ENCODE measurements at places on chromosomes 5 and 9. TPM values are rescaled to one million over a fixed set of nuclear protein-coding genes. Genes with fewer than 3 reads are reported as not detected.

The TAF11L3 gene
- not detected for polyA plus RNA-seq

The REEP2 gene
- 38.6 TPM for polyA plus RNA-seq

The SOHLH1 gene
- polyA plus RNA-seq: not detected

The FXN gene
- 12.4 TPM for polyA plus RNA-seq

The AGXT2 gene
- 33.8 TPM for polyA plus RNA-seq

The MSANTD3 gene
- polyA plus RNA-seq: 15.1 TPM

DNA sequence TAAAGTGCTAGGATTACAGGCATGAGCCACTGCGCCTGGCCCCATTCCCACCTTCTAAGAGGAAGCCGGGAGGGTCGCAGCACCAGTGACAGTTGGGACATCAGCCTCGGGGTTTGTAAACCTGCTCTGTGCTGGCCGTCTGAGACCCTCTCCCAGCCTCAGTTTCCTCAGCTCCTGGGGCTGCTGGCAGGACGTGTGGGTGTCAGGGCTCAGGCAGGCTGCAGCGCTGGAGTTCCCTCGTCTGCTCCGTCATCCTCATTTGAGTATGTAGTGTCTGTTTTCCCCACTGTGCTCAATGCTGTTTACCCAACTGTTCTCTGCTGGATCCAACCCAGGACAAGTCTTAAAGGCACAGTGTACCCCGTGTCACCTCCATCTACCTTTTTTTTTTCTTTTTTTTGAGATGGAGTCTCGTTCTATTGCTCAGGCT lies 2.0 kb upstream of the NINJ1 start:
- DNase-seq: no peak

GRCh38 chr5:147190331-147190730 lies 44.5 kb upstream of the STK32A start:
- DNase-seq: no peak

DNA sequence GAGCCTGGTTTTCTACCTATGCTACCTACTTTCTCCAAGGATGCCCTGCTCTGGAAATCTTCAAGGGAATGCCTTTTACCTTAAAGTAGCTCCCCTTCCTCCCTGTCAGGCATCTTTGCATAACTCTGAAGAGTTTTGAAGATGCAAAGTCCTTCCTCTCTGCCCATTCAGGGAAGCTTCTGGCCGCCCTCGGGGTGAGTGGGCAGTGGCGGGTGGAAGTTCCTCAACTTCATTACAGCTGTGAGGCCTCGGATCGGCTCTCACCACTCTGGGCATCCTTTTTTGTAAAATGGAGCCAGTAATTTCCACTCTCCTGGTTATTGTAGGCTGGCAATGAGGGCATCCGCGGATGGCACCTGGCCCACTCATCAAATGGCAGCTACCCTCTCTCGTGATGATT lies 31.7 kb upstream of the STXBP1 start:
- DNase-seq: no peak

DNA sequence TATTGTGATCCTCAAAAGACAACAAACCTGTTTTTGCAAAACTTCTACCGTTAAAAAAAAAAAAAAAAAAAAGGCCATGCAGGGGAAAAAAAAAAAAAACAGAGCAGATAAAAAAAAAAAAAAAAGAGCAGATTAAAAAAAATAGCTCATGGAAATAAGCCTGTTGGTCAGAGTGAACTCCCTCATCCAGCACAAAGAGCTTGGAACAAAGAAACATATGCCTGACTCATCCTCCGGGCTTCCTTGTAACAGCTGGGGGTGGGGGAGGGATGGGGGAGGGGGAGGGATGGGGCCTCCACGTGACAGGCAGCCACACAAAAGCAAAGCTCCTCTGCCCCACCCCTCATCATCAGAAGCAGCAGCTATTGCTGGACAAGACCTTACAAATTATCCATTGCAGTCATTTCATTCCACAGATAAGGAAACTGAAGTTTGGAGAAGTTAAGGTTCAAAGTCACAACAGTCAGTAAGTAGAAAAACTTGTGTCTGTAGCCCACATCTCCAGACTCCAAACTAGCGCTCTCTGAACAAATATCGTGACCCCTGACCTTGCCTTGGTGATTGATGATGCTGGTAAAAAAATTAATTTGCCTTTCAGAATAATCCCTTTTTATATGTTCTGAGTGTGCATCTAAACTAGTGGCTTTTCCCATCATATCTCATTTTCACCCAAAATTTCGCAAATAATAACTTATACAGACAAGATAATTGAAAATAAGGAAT lies 38.9 kb downstream of the SLC35D2 start:
- peak; percentile 76 for DNase-seq

GRCh38 chr9:6931913-6932312 lies 174.1 kb downstream of the KDM4C start:
- peak; percentile 53 for DNase-seq

- DNase-seq: no peak
Measured at GRCh38 chr5:159741829-159742322, 174.4 kb upstream of the ADRA1B start.

- DNase-seq: no peak
Measured at GRCh38 chr9:91301161-91301560, 60.6 kb downstream of the AUH start.

- DNase-seq: no peak
Measured at GRCh38 chr5:75020016-75020656, 32.2 kb downstream of the GCNT4 start.

DNA sequence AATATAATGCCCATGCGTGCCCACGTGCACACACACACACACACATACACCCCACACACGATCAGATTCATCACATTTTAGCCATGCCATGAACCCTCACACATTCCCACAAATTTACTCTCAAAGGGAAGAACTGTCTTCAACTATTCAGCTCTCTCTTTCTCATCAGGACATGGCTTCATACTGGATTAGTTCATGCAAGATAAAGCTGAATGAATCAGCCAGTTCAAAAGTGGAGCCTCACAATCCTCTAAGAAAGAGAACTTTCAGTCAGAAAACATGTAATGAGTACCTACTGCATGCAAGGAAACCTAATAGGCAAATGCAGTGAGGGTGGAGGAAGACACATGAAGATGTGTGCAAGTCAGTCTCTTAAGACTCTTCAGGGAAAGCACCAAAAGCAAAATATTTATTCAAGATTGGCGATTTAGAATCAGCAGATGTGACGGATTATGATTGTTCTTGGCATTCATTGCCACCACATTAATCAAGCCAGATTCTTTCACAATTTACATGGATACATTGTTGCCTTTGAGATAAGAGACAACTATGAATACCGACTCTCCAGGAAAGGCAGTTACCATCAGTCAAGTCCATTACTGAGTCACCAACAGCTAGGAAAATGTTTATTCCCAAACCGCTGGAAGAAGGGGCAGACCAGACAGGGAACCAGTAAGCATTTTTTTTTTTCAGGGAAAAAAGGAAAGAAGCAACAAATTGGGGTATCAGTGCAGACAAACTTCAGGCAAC lies 30.3 kb upstream of the PUM3 start:
- no peak for DNase-seq

GRCh38 chr9:3508521-3509291 lies 17.1 kb downstream of the RFX3 start:
- no peak for DNase-seq

DNA sequence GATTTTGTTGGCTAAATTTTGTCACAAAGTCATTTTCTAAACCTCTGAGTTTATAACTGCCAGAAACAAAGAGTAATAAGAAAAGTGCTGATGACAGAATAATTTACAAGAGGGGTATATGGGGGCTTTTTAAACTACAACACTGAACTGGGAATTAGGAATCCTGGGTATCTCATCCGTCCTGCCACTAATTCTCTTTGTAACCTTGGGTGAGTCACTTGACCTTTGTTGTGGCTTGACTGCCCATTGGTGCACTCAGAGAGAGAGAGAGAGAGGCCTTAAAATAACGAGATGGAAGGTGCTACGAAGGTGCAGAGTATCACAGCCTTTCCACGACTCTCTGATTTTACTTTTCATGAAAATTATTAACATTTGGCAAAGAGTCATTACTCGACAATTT lies 130.3 kb upstream of the CNTLN start:
- no peak for DNase-seq

GRCh38 chr5:121962958-121963357 lies 1.2 kb downstream of the SRFBP1 start:
- peak; percentile 42 for DNase-seq

DNA sequence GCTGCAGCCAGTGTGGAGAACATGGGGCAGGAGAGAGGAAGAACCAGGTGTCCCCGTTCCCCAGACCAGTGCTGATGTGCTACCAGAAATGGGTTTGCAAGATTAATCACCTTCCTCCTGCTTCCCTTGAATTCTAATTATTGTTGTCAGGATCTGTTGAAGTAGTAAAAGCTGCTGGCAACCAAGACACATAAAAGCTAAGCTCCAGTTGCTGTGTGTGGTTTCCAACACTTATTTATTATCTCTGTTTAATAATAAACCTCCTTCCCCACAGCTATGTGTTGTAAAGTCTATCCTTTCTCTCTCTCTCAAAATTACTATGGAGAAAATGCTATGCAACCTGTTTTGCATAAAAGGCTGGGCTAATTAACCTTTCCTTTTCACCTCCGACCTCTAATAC lies 2.3 kb upstream of the RETREG1 start:
- no peak for DNase-seq

DNA sequence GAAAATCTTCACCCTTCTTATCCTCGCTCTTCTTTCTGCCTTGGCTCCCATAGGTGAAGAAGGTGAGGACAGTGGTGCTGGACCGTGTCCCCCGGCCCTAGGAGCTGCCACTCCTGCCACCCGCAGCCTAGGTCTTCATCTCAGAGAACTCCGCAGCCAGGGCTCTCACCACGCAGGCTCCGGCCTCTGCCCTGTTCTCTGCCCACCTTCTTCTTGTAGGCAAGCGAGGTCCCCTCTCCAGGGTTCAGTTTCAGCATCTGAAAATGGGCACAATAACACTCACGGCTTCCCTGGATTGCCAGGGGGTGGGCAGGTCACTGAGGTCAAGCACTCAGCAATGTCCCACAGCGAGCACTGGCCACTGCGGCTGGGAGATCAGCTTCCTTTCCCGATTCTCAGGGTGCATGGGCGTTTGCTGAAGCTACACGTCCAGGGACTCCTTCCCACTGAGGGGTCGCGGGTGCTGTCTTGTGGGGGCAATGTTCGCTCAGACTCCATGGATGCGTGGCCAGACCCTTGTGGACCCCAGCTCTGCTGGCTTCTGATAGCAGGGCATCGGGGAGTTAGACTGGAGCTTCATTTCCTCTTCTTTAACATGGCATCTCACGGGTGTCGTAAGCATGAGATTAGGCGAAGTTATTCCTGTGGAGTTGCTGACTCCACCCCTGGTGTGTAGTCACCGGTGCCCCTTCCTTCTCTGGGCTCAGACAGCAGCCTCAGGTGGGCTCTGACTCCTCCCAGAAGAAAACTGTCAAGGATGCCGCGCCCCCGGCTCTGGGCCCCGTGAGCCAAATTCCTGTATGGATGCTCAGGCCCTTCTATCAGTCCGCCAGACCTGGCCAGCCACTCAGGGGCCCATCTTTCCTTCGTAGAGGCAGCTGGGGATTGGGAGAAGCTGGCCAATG lies 145.1 kb upstream of the IRX2 start:
- no peak for DNase-seq

DNA sequence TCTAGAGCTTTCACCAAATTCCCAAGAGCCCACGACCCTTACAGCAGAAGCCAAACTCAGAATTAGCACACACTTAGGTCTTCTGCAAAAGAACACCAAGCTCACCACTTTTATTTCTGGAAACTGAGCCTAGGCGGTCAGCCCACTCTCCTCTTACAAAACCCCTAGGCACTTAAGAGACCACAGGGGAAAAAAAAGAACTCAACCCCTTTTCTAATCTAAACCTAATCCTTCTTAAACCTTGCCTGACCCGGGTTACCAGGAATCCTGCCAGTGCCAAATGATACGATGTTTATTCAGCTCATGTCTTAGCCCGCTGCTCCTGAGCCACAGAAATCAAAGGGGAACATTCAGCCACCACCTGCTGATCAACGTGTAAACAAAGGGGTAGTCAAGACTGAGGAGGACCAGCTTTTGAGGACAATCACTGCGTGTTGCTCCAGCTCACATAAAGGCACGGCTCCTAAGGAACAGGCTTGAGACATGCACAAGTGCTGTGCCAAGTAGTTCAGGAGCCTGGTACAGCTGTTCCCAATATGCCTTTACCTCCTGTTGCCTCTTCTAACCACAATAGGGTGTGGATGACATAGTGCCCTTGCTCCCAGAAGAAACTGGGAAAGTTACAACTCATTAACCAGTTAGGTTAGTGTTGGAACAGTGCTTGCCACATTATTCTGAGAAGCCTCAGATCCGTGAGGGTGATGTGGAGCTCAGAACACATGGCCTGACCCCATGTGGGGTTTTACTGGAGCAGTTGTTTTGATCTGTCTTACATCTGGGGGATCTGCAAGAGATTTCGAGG lies 49.3 kb downstream of the ZFAND5 start:
- DNase-seq: peak; percentile 38

DNA sequence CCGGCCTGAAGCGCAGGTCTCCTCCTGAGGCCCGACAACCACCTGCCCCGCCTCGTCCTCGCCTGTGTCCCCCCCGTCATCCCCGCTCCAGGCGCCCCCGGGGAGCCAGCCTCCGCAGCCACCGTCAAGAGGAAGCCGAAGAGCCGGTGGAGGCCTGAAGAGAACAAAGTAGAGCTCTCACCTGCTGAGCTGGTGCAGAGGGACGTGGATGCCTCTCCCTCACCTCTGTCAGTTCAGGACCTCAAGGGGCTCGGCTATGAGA lies 169.9 kb downstream of the HINT1 start:
- DNase-seq: no peak

GRCh38 chr9:20651939-20652338 lies 29.6 kb upstream of the MLLT3 start:
- DNase-seq: no peak

- no peak for DNase-seq
Measured at GRCh38 chr5:77518304-77518703, 26.2 kb upstream of the WDR41 start.

GRCh38 chr5:53246042-53246836 lies 136.7 kb upstream of the MOCS2 start:
- DNase-seq: no peak

DNA sequence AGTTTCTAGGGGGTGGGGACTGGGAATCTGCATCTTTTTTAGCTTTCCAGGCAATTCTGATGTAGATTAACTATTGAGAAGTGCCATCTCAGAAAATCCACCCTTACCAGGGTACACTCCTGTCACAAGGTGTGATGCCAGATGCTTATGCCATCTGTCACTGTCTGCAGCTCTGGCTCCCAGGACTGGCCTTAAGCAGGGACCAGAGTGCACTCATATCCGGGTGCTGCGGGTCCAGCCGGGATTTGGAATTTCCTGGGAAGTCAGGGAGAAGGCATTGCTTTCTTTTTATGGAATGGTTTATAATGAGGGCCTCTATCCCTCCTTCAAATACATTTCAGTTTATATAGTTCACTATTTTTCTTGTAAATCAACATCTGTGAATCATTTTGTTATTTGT lies 92.6 kb downstream of the TMEM174 start:
- no peak for DNase-seq

GRCh38 chr5:168305281-168305680 lies 13.8 kb downstream of the WWC1 start:
- DNase-seq: no peak

DNA sequence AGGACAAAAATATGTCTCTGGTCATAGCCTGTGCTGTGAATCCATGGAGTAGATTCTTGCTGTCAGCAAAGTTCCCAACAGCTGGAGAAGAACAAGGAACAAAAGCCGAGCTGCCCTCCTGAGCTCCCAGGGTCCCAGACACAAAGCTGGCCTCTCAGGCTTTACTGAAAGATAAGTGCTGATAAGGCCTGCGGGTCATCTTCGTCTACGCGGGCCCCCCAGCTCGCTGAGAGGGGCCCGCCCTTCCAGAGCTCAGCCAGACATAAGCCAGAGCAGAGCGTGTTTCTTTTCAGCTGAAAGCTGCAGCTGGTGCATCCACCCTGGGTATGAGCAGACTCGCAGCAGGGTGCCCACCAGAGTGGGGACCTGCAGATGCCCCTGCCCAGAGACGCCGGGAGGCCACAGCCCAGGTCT lies 84.7 kb downstream of the HSD17B3 start:
- DNase-seq: peak; percentile 59

- DNase-seq: no peak
Measured at GRCh38 chr9:89880161-89880560, 275.3 kb downstream of the GADD45G start.
